ENCODE measurements at places on chromosomes 1 and 21.

- no peak for DNase-seq
These were observed 545.2 kb upstream of the BRINP3 start for GRCh38 chr1:191022856-191023255.

GRCh38 chr1:170521818-170522217 lies 10.1 kb upstream of the GORAB start:
- DNase-seq: no peak

GRCh38 chr1:112904071-112904830 lies 51.7 kb downstream of the SLC16A1 start:
- DNase-seq: peak; percentile 50

DNA sequence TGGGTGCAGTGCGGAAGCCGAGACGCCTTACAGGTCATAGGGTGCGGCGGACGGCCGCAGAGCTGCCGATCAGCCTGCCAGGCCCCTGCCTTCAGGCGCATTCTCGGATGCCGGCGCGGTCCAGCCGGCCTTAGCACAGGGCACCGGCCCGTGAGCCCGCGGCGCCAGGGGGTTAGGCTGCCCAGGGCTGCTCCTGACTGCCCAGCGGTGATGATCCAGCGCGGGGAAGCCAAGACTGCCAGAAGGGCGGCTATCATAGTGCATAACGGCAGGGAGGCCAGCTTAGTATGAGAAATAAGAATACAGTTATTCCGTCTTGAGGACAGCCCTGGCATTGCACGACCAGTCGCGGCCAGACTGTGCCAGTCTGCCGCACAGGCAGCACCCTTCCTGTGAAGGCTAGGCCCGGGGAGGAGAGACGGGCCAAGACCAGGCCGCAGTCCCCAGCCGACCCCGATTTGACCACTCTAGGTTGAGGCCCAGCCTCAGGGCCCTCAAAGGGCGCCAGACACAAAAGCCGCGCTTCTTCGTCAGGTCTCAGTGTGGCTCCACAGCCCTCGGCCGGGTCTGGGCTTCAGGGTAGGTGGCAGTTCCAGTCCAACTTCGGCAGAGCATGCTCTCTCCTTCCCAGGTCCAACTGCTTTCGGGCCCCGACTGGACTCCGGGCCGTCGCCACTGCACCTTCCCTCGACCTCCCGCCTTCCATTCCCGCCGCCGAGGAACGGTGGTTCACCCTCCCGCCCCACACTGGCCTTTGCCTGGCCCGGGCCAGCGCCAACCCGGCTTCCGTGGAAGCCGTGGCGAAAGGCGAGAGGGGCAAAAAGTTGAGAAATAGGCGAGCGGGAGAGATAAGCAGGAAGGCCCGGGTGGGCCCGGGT lies 829 bp downstream of the ALX3 start:
- no peak for DNase-seq

GRCh38 chr1:186849271-186849671 lies 20.5 kb downstream of the PLA2G4A start:
- DNase-seq: no peak

GRCh38 chr1:57122031-57122430 lies 156.2 kb upstream of the C8B start:
- no peak for DNase-seq

GRCh38 chr1:233393926-233394680 lies 66.6 kb downstream of the MAP3K21 start:
- DNase-seq: no peak

DNA sequence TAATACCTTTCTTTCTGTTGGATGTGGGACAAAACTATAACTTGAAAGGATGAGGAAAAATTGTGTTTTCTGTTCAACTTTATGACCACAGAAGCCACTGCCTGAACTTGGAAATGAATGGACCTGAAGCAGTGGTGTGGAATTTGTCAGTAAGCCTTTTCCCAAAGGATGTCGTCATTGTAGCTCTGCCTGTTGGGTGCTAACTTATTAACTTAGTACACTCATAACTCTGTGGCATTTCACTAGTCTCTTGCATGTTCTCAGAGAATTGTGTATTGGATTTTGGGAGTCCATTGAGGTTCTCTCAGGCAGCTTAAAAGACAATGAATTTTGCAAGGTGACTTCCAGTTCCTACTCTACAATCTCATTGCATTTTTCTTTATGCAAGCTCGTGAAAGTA lies 49.6 kb downstream of the KCNK2 start:
- DNase-seq: no peak

- no peak for DNase-seq
These were observed 89.7 kb downstream of the PBX1 start for GRCh38 chr1:164648636-164649035.

GRCh38 chr1:39833121-39833520 lies 44.5 kb upstream of the BMP8B start:
- DNase-seq: no peak

DNA sequence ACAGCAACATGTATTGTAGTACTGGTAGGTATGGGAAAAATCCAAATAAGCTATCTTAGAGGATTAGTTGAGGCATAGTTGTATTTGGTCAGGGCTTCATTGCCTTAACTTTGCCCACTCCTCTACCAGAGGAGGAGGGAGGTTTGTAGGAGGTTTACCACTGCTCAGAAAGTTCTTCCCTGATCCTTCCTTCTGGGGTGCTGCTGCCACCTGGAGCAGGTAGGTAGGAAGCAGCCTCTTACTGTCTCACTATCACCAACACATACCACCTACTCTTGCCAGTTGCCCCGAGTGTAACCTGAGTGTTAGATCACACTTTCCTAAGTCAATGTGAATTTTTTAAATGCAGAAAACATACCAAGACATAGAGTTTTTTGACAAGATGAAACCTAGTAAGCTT lies 24.1 kb upstream of the ZSWIM5 start:
- no peak for DNase-seq

DNA sequence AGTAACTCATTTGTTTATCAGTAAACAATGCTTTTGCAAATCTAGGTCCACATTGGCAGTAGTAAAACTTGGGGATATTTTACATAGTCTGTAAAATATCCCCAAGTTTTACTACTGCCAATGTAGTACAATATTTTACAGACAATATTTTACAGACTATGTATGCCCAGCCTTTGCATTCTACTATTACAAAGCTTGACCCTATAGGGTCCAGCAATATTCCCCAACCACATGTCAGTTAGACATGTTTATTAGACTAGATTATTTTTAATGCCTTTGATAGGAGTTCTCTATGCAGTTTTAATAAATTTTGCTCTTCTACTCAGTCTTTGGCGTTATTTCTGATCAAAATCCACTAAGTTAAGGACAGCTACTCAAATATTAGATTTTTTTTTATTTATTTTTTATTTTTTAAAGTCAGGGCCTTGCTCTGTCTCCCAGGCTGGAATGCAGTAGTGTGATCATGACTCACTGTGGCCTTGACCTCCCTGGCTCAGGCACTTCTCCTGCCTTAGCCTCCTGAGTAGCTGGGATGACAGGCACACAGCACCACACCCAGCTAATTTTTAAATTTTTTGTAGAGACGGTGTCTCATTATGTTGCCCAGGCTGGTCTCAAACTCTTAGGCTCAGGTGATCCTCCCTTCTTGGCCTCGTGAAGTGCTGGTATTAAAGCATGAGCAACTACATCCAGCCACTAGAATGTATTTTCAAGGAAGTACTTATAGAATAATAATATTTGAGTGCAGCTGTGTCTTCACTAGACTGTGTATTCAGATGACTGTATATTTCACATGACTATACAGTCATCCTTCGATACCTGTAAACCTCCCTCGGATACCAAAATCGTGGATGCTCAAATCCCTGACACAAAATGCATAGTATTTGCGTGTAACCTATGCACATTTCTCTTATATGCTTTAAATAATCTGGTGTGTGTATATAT lies 19.8 kb downstream of the MIER1 start:
- no peak for DNase-seq

GRCh38 chr1:205706601-205707502 lies 26.5 kb upstream of the SLC45A3 start:
- no peak for DNase-seq

DNA sequence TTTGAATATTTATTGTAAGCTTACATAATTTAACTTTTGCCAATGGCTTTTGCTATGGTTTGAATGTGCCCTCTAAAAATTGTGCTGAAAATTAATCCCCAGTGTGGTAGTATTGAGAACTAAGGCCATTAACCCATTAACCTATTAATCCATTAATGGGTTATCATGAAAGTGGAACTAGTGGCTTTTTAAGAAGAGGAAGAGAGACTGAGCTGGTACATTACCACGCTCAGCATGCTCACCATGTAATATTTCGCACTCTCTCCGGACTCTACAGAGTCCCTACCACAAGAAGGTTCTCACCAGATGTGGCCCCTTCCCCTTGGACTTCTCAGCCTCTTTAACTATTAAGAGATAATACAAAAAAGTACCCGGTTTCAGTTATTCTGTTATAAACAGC lies 164.4 kb upstream of the ZRANB2 start:
- no peak for DNase-seq

GRCh38 chr1:161899091-161899490 lies 124.6 kb downstream of the OLFML2B start:
- DNase-seq: no peak

GRCh38 chr1:227901906-227902640 lies 45.7 kb downstream of the WNT9A start:
- DNase-seq: no peak

GRCh38 chr1:211198111-211198510 lies 61.1 kb upstream of the RCOR3 start:
- no peak for DNase-seq

DNA sequence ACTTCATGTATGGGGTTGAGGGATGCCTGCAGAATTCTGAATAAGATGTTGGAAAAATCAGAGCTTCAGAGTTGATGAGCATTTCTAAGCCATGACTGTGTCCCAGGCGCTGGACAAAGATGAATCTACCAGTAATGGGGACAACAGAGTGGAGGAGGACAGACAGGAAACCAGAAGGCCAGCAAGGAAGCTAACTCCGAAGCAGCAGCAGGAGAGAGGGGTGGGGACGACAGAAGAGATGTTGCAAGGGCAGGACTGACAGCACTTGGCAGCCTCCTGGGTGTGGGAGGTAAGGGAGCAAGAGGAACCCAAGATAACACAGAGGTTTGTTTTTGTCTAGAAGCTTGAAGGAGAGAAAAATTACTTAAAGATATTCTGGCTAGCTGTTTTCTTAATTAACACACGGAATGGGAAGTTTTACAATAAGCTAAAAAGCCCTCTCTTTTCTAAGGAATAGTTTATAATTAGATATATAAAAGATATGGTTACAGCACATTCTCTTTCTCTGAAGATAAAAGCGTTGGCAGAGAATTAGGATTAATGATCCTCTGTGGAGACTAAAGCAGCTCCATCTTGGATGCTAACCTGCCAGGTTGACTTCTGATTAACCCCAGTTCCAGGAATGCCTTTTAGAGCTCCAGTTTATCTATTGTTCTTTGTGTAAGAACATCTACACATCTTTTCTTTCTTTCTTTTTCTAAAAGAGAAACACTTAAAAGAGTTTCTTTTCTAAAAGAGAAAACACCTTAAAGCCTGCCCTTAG lies 92.7 kb downstream of the TENT5C start:
- no peak for DNase-seq

- no peak for DNase-seq
These were observed 6.9 kb upstream of the TMEM269 start for GRCh38 chr1:42777852-42778251.

- DNase-seq: no peak
These were observed 29.3 kb downstream of the PIK3CD start for GRCh38 chr1:9680828-9681227.

DNA sequence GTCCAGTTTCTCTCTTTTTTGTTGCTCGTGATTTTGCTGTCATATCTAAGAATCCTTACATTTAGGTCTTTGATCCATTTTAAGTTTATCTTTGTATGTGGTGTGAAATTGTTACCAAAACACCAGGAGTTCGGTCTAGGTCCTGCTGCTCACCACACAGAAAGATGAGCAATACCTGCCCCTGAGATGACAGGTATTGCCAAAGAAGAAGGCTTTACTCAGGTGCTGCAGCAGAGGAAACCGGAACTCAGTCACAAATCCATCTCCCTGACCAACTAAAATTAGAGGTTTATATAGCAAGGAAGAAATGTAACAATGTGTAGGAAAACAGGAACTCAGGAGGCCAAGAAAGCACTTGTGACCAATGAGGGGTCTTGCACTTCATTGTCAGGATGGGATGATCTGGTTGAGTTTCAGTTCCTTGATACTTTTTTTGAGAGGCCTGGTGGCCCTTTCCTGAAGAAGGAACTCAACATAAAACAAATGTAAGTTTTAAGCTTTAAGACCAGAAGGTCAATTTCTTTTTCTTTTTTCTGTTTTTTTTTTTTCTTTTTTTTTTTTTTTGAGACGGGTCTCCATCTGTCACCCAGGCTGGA lies 16.5 kb upstream of the SETDB1 start:
- no peak for DNase-seq

GRCh38 chr1:196607981-196608380 lies 259 bp downstream of the KCNT2 start:
- no peak for DNase-seq

DNA sequence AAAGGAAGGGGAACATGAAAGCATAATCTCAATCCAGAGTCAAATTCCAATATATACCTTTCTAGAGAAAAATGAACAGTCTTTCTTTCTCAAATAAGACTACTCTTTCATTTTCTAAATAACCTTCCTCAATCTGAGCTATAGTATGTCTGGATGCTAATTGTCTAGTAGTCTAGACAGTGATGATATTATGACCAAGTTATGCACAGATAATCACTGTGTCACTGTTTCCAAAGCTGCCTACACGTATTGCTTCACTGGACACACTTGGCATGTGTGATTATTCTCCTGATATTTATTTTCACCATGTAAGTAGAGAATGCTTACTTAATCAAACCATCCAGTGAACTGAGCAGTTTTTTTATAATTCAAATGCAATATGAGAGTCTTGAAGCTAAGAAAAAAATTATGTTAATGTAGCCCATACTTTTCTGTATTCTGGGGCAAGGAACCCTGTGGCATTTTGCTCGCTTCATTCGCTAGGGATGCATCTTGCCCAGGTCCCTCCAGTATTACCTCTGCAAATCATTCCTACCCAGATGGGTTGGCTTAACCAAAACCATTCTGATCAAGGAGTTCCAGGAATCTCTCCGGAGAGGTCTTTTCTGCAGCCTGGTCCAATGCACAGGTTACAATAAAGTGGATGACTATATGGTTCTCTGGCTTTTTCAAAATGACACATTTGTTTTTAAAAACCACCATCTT lies 303.1 kb upstream of the RUNX1 start:
- DNase-seq: no peak

Data from stimulated activated CD8-positive, alpha-beta memory T cell treated with anti-CD3 and anti-CD28 coated beads, Interleukin-7, amount 100 ng/mL, for 48 hours (primary cell).